Activated naive CD4-positive, alpha-beta T cell treated with anti-CD3 and anti-CD28 coated beads, Interleukin-2, amount 10 ng/mL, durations not matched to agents 7 days and 5 days (primary cell): ENCODE measurements at places on chromosomes 2 and 18.
A peak's percentile ranks its signal among the peaks of the same experiment; 100 is the strongest.

- DNase-seq: no peak
Observed at GRCh38 chr2:146317959-146318358, 1526.9 kb upstream of the ACVR2A start.

GRCh38 chr18:44679914-44680272, 795 bp upstream of the SETBP1 start:
- DNase-seq: peak; percentile 46

GRCh38 chr2:43075054-43075593, 151.3 kb downstream of the ZFP36L2 start:
- DNase-seq: no peak

DNA sequence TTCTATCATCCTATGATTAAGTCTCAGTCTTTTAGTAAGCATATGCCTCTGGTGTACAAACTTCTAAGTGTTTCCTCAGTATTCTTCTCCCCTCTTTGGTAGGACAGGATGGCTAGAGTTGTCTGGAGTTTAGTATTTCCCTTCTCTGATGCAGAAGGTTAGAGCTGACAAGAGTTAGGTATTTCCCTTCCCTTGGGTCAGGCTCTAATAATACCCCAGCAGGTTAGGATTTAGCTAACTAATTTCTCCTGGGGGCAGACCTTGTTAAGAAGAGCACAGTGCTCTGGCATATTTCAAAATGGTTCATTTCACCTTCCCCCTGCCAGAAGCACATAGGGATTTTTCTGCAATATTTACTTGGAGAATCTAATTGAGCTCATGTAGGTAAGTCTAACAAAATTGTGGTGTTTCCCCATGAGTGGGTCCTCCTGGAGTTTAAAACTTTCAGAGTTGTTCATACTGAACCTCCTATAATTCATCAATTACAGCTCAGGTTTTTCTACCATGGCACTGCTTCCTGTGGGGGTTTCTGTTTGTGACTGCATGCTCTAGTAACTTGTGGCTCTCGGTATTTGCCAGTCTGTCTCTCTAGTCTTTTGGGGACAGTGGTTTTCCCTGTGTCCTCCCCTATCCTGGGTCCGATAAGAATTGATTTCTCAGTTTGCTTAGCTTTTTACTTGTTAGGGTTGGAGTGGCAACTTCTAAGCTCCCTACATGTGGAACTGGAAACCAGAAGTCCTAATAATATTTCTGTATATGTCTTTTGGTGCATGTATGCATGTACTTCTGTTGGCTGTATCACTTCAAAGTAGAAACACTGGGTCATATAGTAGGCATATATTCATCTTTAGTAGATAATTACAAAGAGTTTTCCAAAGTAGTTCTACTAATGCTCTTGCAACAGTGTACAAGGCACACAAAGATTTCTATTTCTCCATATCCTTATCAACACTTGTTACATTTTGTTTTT, 77.7 kb downstream of the GDF7 start:
- DNase-seq: no peak

GRCh38 chr18:51020536-51020935, 9.5 kb upstream of the SMAD4 start:
- no peak for DNase-seq

DNA sequence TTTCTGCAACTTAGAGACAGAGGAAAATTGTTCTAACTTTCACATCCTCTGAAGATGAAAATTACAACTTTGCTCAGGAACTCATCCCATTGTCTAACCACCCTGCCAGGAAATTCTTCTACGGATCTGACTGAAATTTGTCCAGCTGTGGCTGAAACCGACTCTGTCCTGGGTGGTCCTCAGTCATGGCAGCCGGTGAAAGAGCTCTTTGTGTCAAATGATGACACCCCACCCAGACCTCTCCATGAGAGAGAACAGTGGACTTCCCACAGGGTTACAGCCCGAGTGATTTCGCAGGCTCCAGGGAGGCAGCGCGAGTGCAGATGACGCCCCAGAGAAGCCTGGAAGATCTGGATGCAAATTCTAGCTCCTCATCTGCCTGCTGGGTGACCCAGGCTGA, 65.1 kb upstream of the TRIB2 start:
- DNase-seq: no peak

- DNase-seq: no peak
Observed at GRCh38 chr2:217905896-217906295, 96.9 kb downstream of the TNS1 start.

DNA sequence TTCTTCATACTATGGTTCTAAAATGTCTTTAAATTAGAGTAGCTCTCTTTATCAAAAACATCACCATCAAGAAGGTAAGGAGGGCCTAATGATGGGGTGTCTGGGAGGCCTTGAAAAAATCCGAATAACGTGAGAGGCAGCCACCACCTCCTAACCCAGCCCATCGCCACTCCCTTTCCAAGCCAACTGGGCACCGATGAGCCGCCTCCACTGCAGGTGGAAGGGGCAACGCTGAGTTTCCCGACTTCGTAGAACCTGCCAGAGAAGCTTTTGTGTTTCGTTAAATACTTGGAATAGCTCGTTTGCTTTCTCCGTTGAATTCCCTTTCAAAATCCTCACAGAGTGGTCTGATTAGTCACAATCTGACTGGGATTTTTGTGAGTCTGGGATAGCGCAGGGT, 22.0 kb upstream of the RPL31 start:
- DNase-seq: no peak

DNA sequence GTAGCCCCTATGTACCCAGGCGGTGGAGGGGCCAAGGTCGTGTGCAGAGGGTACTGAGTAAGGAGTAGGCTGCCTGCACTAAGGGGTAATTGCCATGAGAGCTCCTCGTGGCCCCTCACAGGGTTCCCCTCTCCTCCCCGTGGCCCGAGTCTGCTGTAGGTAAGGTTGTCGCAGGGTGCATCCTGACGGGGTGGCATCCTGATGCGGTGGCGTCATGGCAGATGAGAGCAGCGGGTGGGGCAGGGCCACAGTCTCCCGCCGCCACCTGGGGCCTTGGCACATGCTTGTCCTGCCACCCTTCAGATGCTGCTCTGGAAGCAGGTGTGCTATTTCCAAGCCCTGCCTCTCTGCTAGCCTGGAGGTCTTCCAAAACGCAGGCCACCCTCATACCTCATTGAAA, 89.7 kb downstream of the EIPR1 start:
- no peak for DNase-seq

GRCh38 chr18:4586731-4587130, 131.6 kb upstream of the DLGAP1 start:
- no peak for DNase-seq

- DNase-seq: no peak
Observed at GRCh38 chr2:218326315-218326714, 30.3 kb upstream of the CATIP start.

GRCh38 chr2:197277794-197278193, 32.8 kb downstream of the ANKRD44 start:
- no peak for DNase-seq

- no peak for DNase-seq
Observed at GRCh38 chr2:148981781-148982180, 56.7 kb upstream of the LYPD6B start.

DNA sequence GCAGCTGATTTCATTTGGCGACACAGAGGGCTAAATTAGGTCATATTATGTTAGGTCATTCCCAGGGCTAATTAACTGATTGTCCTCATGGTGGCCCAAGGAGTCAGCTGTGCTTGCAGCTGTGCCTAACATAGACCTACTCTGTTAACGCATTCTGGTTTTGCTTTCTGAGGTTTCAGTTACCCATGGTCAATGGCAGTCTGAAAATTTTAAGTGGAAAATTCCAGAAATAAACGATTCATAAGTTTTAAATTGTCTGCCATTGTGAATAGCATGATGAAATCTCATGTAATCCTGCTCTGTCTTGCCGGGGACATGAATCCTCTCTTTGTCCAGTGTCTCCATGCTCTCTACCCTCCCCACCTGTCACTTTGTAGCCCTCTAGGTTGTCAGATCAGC, 168.7 kb downstream of the KCNS3 start:
- no peak for DNase-seq

DNA sequence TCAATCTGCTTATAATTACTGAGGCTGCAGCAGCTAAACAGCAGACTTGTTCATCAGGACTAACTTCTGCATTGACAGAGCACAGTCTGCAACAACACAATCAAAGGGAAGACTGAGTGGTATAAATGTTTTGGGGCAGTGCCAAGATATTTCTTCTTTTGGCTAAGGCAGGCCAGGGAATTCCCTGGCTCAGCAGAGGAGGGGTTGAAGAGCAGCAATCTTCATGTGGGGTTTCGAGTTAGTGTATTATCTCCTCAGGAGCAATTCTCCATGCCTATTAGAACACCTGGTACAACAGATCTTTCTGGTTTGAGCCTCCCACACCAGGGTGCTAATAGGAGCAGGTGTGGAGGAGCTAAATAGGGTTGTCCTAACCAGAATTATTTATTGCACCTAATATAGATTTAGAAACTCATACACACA, 103.0 kb upstream of the STK17B start:
- no peak for DNase-seq

DNA sequence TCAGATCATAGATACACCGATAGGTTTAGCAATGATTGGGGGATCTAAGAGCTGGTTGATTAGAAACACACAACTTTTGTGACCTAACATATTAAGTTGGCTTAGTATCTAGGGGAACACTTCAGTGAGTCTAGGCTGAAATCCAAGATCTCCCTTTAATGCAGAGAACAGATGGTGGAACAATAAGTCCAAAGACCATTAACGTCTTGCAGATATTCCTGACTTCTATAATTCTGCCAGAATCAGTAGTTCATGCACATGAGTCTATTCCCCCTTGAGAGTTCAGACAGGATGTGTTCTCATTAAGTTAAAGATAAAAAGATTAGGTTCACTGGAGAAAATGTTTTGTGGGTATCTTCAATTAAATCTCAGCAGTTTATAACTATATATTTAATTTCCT, 506.5 kb downstream of the TSN start:
- DNase-seq: no peak

- no peak for DNase-seq
Observed at GRCh38 chr18:61201511-61201910, 131.7 kb upstream of the CDH20 start.

- no peak for DNase-seq
Observed at GRCh38 chr2:81266106-81266505, 961.6 kb upstream of the LRRTM1 start.

DNA sequence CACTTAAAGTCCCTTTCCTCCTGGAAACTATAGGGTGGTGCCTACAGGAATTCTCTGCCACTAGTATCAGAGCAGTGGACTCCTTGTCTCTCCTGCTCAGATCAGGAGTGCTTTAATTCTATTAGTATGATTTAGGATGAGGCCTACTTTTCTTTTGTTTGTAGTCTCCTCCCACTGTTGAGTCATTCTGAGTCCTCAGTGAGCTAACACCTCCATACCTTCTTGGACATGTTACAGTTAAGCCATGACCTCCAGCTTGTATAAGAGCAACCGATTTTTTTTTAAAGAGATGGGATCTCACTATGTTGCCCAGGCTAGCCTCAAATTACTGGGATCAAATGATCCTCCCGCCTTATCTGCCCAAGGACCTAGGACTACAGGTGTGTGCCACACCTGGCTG, 48.7 kb upstream of the OTOF start:
- DNase-seq: no peak

DNA sequence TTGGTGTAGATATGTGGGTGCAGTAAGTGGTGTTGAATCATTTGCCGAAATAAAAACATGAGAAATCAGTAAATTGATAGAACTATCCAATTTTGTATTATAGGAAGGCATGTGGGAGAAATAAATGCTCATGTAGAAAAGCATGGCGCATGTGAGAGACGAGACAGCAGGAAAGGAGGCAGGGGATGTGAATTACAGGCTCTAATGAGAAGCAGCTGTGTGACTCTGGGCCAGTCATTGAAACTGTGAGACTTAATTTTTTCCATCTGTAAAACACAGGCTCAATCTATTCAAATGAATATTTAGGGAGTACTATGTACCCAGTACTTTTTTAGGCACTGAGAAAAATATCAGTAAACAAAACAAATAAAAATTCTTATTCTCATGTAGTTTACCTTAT, 42.6 kb upstream of the MAP3K20 start:
- no peak for DNase-seq

GRCh38 chr2:9107168-9108025, 99.2 kb upstream of the ASAP2 start:
- no peak for DNase-seq

DNA sequence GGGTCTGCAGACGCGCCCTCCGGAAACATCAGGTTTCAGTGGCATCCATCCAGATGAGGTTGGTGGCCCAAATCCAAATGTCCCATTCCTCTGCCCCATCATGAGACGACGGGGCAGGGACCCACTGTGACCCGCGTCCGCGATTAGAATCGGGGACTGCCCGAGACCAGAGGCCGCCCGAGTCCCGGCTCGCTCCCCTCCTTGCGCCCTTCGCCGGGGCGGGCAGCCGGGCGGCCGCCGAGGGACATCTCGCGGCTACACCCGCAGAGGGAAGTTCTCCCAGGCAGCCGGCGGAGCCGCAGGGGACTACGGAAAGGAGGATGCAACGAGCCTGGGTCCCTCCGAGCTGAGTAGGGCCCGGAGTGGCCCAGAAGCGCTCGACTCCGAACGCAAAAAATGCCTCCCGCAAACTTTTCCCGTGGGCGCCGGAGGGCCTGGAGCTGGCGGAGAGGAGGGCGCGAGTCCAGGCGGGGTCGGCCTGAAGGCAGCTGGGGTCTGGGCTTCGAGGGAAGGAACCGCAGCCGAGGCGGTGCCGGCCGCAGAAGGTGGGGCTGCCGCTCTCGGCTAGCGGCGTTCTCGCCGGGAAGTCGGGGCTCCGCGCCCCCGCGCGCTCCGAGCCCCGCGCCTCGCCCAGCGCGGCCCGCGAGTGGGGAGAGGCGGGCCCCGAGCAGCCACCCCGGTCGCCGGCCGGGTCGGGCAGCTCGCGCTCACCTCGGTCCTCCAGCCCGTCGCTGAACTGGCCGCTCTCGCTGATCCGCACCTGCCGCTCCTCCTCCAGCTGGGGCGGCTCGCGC, 580 bp downstream of the TMEM163 start:
- peak; percentile 34 for DNase-seq

- no peak for DNase-seq
Observed at GRCh38 chr2:152550386-152550785, 166.9 kb downstream of the PRPF40A start.

GRCh38 chr18:75727456-75727855, 300.0 kb upstream of the SMIM21 start:
- peak; percentile 47 for DNase-seq

- DNase-seq: no peak
Observed at GRCh38 chr2:241344925-241345651, 11.0 kb upstream of the FARP2 start.

DNA sequence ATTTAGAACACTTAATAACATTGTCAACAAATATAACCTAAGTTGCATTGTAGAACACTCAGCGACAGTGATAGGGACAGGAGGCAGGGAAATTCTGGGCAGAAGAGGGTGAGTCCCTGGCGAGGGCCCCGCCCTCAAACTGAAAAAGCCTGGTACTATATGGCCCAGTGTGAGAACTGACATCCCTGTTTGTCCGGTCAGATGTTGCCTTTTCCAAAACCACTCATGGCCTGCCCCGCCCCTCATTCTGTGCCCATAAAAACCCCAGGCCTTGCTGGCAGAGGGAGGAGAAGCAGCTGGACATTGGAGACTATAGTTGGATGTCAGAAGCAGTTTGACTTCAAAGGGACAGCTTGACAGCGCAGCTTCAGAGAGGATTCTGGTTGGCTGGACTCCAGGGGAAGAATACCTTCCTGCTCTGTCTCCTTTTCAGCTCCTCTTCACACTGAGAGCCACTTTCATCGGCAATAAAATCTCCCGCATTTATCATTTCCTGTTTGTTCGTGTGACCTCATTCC, 47.0 kb downstream of the FAM117B start:
- DNase-seq: no peak

- no peak for DNase-seq
Observed at GRCh38 chr2:180370511-180371205, 363.6 kb upstream of the CWC22 start.

GRCh38 chr18:50820901-50821520, 1.2 kb upstream of the MRO start:
- no peak for DNase-seq

- no peak for DNase-seq
Observed at GRCh38 chr2:128454980-128455720, 136.5 kb upstream of the HS6ST1 start.
